ENCODE measurements at places on chromosomes 3 and 15. TPM values are rescaled to one million over a fixed set of nuclear protein-coding genes. Genes with fewer than 3 reads are reported as not detected.

The TRIP4 gene
- total RNA-seq, result 18.4 TPM

The GPD1L gene
- total RNA-seq, result 14.4 TPM

The RTP1 gene
- not detected for total RNA-seq

The FRMD5 gene
- total RNA-seq, result 0.56 TPM

The KCNH8 gene
- total RNA-seq, result not detected

The CDHR4 gene
- not detected for total RNA-seq

The TRIM42 gene
- not detected for total RNA-seq

GRCh38 chr15:55791551-55792400 lies 48.8 kb upstream of the PRTG start:
- H3K4me1 ChIP-seq, result no peaks in the 10 kb centered on the region
- no peaks in the 10 kb centered on the region for H3K36me3 ChIP-seq
- H3K27me3 ChIP-seq, result peaks cover 6% of the 10 kb centered on the region
- no peak for DNase-seq

GRCh38 chr15:88880944-88881740 lies 14.2 kb downstream of the HAPLN3 start:
- DNase-seq, result no peak
- no peaks in the 10 kb centered on the region for H3K27me3 ChIP-seq
- H3K27ac ChIP-seq, result no peak overlapping the region
- H3K36me3 ChIP-seq, result peaks cover 25% of the 10 kb centered on the region

DNA sequence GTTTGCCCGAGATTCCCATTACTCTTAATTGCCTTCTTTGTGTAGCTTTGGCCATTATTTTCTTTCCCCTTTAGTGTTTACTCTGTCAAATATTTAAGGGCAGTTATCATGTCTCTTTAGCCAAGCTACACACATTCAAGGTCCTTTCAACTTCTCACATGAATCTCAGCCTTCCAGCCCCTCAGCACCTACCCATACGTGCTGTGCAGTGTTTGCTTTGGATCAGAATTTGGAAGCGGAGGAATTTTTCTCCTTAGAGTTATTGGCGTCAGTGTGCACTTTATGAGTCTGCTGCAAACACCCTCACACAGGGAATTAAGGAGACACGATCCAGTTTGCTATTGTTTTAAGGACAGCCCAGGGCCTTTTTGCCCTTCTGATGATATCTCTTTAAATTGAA lies 231.6 kb downstream of the CACNA2D3 start:
- H3K27ac ChIP-seq, result no peak overlapping the region
- no peaks in the 10 kb centered on the region for H3K36me3 ChIP-seq
- no peaks in the 10 kb centered on the region for H3K27me3 ChIP-seq
- H3K4me3 ChIP-seq, result no peak overlapping the region

DNA sequence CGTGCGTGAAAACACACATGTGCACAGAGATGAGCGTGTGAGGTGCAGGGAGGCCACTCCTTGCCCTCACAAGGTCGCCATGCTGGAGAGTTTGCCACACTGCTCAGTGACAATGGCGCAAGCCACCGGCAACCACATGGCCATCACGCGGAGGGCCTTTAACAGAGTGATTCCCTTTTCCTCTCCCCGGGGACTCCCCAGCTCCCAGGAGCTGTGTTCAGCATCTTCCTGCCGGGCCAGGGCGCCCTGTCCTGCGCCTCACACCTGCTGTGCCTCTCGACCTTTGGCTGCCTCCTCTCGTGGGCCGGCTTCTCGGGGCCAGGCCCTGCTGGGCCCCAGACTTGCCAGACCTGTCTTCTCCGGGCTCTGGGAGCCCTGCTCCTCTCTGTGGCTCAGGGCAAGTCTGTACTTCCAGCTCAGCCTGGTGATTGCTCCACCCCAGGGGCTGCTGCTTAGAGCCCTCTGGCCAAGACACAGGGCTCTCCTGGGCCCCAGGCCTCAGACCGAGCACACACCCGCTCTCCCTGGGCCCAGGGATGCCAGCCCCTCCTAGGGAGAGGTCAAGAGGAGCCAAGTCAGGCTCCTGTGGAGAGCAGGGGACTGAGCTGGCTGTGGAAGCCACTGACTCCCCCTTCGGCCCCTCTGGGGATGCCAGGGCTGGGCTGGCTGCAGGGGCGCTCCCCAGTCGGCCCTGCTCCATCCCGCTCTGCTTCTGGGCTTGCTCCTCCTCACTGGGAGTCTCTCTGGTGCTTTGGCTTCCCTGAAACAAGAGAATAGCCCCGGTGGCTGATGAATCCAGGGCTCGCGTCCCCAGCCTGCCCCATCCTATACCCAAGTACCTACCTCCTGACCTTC lies 5.6 kb downstream of the CCDC9B start:
- no peaks in the 10 kb centered on the region for H3K27me3 ChIP-seq
- peaks cover 16% of the 10 kb centered on the region for H3K4me1 ChIP-seq

- DNase-seq, result no peak
- H3K4me3 ChIP-seq, result no peak overlapping the region
These were observed 198.2 kb upstream of the UBE2E2 start for GRCh38 chr3:23004971-23005370.

DNA sequence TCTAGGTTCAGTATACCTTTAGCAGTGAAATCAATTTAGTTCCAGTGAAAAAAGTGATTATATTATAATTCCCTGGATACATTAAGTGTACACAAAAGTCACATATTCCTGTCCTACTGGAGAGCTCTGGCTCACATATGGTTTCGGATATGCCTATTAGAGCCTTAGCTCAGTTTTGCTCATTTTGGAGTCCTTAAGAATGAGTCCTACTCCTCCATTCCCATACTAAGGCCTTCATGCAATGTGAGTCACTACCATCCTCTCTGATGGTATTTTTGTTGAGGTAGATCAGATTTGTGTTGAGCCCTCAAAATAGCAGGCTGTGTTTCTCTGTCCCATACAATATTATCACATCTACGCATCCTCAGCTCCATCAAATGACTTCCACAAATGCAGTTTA lies 294.2 kb upstream of the COL8A1 start:
- H3K4me3 ChIP-seq, result no peak overlapping the region
- no peaks in the 10 kb centered on the region for H3K4me1 ChIP-seq
- no peak overlapping the region for H3K27ac ChIP-seq

DNA sequence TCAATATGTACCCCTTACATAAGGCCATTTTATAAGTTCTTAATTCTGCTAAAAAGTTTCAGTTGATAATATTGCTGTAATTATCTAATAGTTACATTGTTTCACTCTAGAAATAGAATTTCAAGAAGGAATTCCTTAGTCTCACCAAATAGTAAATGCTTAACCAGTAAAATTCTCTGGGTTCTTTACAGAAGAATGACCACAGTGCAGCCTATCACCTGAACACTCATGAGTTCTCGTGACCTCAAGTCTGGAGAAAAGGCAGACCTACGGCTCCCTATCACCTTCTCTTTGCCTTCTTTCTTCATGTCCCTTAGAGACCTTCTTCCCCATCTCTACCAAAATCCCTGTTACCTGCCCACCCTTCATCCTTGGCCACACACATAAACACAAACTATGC lies 30.9 kb downstream of the CCDC191 start:
- peaks cover 4% of the 10 kb centered on the region for H3K4me1 ChIP-seq
- no peaks in the 10 kb centered on the region for H3K27me3 ChIP-seq
- no peak for DNase-seq
- H3K4me3 ChIP-seq, result no peak overlapping the region
- H3K36me3 ChIP-seq, result no peaks in the 10 kb centered on the region

DNA sequence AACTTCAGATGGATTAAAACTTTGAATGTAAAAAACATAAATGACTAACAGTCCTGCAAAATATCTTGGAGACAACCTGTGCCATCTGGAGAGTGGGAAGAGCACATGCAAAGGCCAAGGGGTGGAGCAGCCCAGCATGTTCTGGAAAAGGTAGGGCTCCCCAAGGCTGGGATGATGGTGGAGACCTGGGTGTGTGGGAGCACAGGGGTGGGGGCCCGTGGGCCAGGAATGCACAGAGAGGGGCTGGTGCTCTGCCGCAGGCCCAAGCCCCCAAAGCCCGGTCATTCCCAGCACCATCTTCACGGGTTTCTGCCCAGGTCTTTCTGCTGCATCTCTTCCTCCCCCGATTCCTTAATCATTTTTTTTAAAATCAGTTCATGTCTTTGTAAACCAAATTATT lies 9.7 kb upstream of the GATA2 start:
- no peak overlapping the region for H3K4me3 ChIP-seq
- no peak overlapping the region for H3K27ac ChIP-seq

Data from activated naive CD8-positive, alpha-beta T cell treated with anti-CD3 and anti-CD28 coated beads for 36 hours (primary cell).